Astrocyte (in vitro differentiated cells and primary cell): ENCODE measurements at places on chromosomes 6 and 20. TPM values are rescaled to one million over a fixed set of nuclear protein-coding genes. Genes with fewer than 3 reads are reported as not detected.

Gene PRELID3B
- 55.1 and 68.8 TPM in 2 replicates for total RNA-seq

Gene GHRH
- not detected in 2 replicates for total RNA-seq

Gene EDN1
- 54.8 and 64.4 TPM in 2 replicates for total RNA-seq

Gene SLC25A27
- total RNA-seq = 4.3 and 4.4 TPM in 2 replicates

Gene SLC17A4
- total RNA-seq = not detected in 2 replicates

Gene SYTL3
- 0.82 and 1.2 TPM in 2 replicates for total RNA-seq

Gene EEF1A2
- total RNA-seq = 31.8 and 37.6 TPM in 2 replicates

Gene FERMT1
- 8.4 and 10.9 TPM in 2 replicates for total RNA-seq
